ENCODE measurements at places on chromosomes 2 and 18. TPM values are rescaled to one million over a fixed set of nuclear protein-coding genes. Genes with fewer than 3 reads are reported as not detected.

- peak; percentile 29 for DNase-seq
These were observed 158.7 kb downstream of the CLIP4 start for GRCh38 chr2:29273685-29274611.

The KCNJ3 gene
- 0.14 TPM for total RNA-seq

DNA sequence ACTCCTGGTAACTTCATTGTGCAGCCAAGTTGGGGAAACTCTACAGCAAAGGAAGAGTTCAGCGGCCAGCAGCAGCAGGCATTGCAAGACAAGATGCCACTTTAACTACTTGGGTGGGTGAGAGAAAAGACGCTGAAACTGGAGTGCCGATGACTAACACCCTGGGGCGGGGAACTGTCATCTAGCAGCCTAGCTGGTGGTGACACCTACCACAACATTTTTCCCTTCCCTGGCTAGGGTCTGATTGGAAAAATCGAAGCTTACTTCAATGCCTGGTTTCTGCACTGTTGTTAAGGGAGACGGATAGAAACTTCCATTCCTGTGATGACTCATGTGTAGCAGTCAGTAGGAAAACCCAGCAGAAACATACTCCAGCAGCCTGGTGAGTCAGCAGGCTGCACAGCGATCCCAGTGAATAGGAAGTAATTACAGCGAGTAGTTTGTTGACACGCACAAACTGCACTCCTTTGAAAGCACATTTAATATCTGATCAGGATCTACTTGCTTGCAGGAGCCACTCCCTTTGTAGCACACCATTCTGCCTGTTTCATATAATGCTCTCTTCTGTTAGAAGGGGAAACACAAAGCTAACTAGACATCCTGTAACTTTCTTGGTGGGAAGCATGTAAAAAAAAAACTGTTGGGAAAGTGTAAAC, 62.1 kb upstream of the MAPRE2 start:
- peak; percentile 78 for DNase-seq

GRCh38 chr2:237591141-237591881, 777 bp upstream of the RAB17 start:
- DNase-seq, result no peak

DNA sequence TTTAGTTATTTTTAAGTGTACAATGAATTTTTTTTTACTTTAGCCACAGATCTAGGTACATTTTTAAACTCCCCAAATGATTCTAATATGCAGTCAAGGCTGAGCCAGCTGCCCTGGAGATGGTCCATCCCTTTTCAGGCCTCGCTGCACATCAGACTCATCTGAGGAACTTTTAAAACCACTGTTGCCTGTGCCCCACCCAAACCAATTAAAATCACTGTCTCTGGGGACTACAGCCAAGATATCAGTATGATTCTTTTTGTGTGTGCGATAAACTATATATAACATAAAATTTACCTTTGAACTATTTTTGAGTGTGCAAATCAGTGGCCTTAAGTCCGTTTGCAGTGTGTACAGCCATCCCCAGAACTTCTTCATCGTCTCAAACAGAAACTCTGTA, 9.1 kb upstream of the MALT1 start:
- DNase-seq, result no peak

The TEX44 gene
- total RNA-seq, result not detected

The ITGB6 gene
- total RNA-seq, result not detected

DNA sequence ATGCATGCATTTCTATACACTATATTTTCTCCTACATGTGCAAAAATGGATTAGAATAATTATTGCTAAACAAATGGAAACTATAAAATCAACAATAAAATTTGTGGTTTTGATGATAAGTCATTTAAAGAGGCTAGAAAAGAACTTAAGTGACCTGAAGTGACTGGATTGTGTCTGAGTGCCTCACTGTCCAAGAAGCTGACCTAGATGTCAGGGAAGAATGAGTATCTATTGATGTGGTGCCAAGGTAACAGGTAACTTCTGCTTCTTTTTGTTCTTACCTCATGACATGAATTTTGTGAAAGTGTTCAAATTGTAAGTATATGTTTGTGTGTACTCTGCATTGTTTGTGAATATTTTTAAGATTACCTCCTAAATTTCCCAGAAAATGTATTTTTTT, 1623.9 kb upstream of the ACVR2A start:
- DNase-seq, result no peak

- peak; percentile 91 for DNase-seq
These were observed 60.0 kb downstream of the RNF144A start for GRCh38 chr2:6977113-6977741.

GRCh38 chr2:162071001-162071400, 3.0 kb downstream of the DPP4 start:
- no peak for DNase-seq

DNA sequence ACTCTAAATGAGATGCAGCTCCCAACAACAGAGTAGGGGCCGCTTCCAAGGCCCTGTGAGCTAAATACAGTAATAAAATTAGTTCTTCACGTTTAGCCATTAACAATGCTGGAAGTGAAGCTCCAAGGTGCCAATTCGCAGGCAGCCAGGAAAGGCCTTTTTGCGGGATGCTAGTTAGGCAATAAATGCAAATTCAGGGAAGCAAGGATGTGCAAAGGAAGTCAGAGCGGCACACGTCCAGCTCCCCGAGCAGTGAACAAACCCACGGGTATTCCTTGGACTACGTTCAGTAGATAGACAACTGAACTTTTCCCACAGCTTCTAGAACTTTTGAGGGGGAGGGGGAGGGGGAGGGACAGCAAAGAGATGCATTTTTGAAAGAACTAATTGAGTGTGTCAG, 6.9 kb downstream of the ZNF516 start:
- DNase-seq, result no peak

- DNase-seq, result no peak
These were observed 70.2 kb downstream of the FAM124B start for GRCh38 chr2:224331698-224332097.

The CAD gene
- total RNA-seq, result 21.3 TPM

- no peak for DNase-seq
These were observed 73.3 kb downstream of the RPIA start for GRCh38 chr2:88764850-88765153.

The PRLH gene
- not detected for total RNA-seq

- DNase-seq, result no peak
These were observed 56.7 kb downstream of the LBH start for GRCh38 chr2:30287857-30288513.

DNA sequence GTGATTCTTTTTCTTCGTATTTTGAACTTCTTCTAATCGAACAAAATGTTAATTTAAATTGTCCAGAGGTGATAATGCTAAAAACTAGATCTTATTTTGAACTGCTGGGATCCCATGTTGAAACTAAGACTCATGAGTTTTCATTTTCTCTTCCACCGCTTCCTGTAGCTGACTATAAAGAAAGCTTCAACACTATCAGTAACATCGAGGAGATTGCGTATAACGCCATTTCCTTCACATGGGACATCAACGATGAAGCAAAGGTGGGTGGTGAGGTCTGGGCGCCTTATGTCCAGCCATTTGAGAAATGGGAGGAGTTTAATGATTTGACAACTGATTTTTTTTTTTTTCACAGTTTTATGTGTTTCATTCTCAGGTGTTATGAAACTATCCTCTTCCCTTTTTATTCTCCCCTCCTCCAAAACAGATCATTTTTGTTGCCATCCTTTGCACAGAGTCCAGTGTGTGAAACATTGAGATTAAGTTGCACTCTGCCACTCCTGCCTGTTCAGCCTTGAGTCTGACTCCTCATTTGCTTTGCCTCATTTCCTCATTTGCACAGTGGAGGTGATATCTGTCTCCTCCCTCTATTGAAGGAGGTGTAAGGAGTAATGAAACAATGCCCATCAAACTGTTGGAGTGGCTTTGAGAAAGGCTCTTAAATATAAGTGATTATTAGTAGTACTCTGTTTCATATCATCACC, 13.8 kb downstream of the GRHL1 start:
- no peak for DNase-seq

The ADRA2B gene
- total RNA-seq, result 1.1 TPM

The UBE2E3 gene
- 37.5 TPM for total RNA-seq

DNA sequence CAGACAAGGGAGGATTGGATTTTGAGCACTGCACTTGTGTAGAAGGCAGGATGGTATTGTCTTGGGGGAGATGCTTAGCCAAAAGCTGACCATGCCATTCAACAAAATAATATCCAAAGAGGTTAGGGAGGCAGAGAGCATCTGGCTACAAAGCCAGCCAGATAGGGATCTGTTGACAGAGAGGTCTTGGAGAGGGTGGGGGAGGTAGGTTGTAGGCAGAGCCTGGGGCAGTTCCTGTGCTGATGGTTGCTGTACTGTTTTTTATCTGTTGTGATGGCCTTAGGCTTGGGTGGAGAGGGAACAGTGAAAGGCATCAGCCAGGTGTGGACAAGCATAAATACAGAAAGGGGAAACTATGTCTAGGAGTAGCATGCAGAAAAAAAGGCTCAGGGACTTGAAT, 100.9 kb downstream of the AQP4 start:
- DNase-seq, result no peak

- DNase-seq, result no peak
These were observed 26.2 kb upstream of the SNORC start for GRCh38 chr2:232843834-232844233.

GRCh38 chr18:53556450-53556849, 668.0 kb downstream of the MBD2 start:
- DNase-seq, result no peak

The OST4 gene
- total RNA-seq, result 428 TPM
